ENCODE measurements at places on chromosomes 12 and 14.

- no peak for DNase-seq
Measured at GRCh38 chr12:30023186-30023585, 239.4 kb upstream of the TMTC1 start.

GRCh38 chr12:76030341-76031080, 1.1 kb downstream of the PHLDA1 start:
- no peak for DNase-seq

- DNase-seq, result no peak
Measured at GRCh38 chr14:102390064-102390855, 27.5 kb downstream of the TECPR2 start.

GRCh38 chr12:106223485-106224354, 24.1 kb downstream of the CKAP4 start:
- DNase-seq, result peak; percentile 82

DNA sequence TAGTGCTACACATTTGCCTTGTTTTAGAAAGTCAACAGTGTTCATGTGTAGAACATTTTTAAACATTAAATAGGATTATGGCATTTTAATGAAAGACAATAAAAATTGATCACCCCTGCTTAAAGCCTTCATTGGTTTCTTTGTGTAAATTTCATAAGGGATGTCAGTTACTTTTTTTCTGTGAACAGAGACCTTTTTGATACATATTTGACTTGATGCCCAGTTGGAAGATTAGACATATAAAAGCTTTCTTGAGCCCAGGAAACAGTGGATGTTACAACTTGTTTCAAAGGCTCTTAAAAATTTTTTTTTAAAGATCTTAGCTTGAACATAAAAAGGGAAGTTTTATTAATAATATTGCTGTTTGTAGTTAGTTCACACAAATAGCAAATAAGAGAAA, 168.7 kb upstream of the PDZRN4 start:
- DNase-seq, result no peak

DNA sequence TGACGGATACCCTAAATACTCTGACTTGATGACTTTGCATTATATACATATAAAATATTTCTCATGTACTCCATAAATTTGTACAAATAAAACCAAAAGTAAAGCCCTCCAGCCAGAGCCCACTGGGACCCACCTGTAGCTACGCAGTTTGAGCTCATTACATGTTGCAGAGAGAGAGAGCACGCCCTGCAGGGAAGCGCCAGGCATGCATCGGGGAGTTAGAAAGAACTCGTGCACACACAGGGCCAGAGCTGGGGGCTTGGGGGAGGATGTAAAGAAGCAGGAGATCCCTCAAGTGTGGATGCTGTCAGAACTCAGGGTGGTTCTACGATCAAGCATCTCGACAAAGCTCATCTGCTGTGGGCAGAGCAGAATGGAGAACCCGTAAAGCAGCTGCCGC, 178.5 kb upstream of the RTL1 start:
- no peak for DNase-seq

DNA sequence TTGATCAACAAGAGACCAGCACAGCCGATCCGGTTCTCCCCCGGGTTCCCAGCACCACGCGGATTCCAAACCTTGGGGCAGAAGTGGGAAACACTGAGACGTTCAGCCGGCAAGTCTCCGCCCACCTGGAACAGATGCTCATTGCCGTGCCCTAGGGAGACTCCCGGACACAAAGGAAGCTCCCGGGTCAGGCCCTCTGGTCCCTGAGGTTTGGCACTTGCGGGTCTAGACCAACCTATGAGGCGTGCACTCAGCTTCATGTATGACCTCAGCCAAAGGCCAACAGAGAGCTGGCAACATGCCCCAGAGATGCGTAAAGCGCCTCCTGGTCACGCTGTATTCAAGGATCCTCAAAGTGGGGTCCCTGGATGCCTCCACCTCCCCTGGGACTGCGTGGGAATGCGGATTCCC, 2.5 kb downstream of the RIMBP2 start:
- DNase-seq, result no peak

- DNase-seq, result no peak
Measured at GRCh38 chr14:90489916-90490719, 93.3 kb downstream of the CALM1 start.

DNA sequence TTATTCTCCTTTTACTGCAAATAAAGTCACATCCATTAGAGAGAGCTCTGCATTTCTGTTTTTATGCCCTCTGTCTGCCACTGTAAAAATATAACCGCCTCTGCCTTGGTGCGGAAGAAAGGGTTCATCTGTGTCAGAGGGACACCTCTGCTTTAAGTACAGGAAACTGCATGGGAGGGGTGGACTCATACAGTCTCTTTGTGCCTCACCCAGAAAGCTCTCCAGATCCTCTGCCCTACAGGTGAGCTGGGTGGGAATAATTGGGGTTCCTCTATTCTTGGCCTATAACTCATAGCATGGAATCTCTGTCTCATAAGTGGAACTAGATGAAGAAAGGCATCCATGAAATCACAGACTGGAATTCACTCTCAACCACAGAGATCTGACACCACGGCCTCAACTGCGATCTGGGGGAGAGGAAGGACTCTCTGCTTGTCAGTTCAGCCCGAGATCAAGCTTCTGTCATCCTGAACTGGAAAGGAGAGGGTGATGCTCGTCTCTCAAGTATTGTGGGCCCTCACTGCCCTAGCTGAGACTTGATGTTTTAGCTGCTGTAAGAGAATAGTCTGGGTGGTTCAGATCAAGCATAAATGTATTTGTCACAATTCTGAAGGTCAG, 702.3 kb downstream of the TMEM121 start:
- DNase-seq, result no peak

- DNase-seq, result no peak
Measured at GRCh38 chr12:24823808-24824515, 124.9 kb downstream of the BCAT1 start.

DNA sequence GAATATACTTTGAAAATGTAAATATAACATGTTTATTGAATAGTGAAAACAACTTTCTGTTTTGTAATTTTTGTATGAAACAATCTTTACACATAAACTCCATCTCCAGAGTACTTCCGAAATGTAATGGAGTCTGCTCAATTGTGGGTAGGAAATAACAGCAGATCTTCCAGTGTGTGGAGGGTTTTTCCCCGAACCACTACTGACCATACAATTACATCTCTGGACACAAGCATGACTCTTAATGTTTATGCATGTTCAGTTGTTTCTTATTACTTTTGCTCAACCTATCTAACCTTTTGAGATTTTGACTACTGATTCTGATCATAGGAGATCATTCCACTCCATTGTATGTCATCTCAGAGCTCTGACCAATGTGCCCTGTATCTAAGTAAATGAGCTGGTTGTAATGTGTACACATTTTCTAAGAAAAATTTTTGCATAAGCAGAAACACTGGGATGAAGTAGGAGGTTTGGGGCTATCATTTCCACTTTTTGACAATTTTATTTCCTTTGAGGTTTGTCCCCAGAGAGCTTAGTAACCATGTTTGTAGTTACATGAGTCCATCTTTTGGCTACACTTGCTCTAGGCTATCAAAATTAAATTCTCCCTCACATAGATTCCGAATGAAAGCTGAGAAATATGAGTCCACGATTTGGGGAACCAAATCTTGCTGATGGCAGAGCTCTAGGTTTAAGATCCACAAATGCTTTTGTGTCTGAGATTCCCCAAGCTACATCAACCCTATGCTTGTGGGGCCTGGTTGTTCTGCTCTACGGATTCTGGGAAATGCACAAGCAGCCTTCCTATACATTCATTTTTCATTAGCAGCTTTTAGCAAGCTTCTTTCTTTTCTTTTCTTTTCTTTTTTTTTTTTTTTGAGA, 21.4 kb upstream of the CLEC4D start:
- DNase-seq, result no peak

- no peak for DNase-seq
Measured at GRCh38 chr14:32908196-32909084, 30.2 kb upstream of the NPAS3 start.

- no peak for DNase-seq
Measured at GRCh38 chr12:6919588-6919987, 5.2 kb downstream of the ENO2 start.

DNA sequence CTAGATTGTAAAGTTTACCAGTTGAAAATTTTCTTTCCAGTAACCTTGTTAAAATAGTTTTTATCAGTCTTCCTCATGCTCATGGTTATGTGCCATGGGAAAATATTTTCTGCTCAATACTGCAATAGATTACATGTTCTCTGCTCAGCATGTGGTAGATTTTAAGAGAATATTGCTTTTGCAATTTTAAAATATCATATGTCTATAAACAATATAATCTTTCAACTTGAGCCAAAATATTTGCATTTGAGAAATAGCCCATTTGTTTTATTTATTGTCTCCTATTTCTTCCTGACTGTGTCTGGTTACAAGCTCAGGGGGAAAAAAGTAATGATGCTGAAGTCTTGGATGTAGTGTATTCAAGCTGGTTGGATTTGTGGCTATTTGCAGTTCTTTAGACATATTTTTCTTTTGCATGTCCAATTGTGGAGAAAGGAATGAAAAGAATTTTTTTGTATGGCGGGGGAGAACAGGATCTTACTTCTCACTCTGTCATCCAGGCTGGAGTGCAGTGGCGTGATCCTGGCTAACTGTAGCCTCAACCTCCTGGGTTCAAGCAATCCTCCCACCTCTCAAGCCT, 342.6 kb upstream of the NAV3 start:
- no peak for DNase-seq

GRCh38 chr14:89432226-89432625, 15.2 kb upstream of the FOXN3 start:
- no peak for DNase-seq
